ENCODE measurements at places on chromosomes 4 and X.

DNA sequence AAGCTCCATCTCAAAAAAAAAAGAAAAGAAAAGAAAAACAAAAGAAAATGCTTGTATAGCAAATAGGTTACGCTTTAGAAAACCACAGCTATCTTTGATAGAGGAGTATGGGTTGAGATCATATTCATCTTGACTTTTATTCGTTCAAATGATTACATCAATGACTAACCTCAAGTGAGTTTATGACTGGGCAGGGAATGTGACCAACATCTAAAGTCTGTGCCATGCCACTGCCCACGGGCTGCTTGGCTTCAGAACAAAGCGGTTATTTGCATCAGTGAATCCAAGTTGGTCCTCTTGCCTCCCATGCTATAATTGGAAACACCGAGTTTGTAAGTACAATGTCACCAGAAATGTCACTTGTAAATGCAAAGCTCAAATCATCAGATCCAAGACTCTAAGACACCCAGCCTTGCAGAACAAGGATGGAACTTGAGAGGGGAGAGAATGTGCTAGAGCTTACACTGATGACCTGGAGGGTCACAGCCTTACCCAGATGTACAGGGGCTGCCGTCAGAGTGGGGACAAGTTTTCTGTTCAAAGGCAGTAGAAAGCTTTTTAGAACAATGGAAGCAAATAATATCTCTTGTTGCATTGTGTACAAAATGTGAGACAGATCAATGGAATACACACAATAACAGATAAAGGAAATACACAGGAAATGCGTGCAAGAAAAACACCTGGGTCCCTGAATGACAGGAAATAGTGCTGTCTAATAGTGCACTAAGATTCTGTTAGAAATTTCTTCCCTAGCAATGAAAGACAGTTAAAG, 8.4 kb upstream of the OPN1LW start:
- no peak for DNase-seq

DNA sequence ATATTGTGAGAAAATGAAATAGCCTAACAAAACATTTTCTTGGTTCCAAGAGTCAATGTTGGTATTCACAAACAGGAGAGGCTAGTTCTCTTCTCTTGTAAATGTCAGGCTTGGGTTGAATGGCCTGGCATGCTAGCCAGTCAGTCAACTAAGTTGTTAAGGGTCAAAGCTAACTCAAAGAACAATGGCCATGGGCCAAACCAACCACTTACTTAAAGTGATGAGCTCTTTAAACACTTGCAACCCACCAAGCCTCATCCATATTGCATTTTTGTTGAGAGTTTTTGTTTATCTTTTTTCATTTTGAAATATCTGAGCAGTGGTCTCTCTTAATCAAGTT, 394.5 kb downstream of the RAB28 start:
- DNase-seq = no peak

DNA sequence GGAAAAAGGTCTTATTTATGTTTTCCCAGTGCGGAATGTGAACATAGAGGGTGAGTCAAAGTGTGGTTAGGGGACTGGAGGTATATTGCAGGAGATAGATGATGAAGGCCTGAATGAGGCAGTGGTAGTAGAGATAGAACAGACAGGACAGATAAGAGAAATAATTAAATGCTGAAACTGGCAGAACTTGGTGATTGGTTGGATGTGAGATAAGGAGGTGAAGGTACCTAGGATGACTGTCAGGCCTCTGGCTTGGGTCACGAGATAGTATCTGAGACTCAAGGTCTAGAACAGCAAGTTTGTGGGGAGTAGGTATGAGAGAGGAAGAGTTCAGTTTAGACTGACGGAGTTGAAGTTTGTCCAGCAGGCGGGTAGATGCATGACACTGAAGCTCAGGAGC, 3.5 kb downstream of the MND1 start:
- peak; percentile 45 for DNase-seq

DNA sequence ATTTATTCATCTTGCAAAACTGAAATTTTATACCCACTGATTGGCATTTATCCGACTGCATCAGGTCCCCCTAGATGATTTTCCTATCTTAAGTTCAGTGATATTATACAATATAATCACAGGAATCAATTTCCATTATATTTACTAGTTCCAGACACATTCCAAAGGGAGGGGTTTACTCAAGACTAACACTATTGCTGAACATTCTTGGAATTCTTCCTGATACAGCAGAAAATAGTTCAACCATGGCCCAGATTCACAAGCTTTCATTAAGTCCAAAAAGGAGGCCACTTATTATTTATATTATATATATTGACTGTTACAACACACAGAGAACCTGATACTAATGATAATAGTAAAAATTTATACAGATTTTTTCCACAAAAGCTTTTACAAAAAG, 2353.6 kb downstream of the PCDH7 start:
- no peak for DNase-seq

DNA sequence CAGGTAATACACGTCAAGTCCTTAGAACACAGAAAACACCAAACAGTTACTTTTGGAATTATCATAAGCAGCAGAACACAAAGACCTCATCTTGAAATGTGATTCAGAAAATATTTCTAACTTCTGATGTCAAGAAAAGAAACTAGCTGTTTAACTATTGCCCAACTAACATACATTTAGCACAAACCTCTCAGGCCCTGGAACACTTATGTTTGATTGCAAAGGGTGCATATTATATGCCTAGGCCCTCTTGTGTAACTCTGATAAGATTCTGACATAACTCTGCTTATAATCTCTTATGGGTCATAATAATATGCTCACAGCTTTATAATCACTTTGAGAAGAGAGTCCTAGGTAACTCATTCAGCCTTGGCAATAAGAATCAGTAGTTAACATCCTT, 62.6 kb downstream of the TBC1D9 start:
- DNase-seq = no peak

GRCh38 chrX:155065035-155065734, 5.8 kb downstream of the CMC4 start:
- DNase-seq = peak; percentile 43

- DNase-seq = no peak
These were observed 16.0 kb downstream of the TBCK start for GRCh38 chr4:106299977-106300376.

DNA sequence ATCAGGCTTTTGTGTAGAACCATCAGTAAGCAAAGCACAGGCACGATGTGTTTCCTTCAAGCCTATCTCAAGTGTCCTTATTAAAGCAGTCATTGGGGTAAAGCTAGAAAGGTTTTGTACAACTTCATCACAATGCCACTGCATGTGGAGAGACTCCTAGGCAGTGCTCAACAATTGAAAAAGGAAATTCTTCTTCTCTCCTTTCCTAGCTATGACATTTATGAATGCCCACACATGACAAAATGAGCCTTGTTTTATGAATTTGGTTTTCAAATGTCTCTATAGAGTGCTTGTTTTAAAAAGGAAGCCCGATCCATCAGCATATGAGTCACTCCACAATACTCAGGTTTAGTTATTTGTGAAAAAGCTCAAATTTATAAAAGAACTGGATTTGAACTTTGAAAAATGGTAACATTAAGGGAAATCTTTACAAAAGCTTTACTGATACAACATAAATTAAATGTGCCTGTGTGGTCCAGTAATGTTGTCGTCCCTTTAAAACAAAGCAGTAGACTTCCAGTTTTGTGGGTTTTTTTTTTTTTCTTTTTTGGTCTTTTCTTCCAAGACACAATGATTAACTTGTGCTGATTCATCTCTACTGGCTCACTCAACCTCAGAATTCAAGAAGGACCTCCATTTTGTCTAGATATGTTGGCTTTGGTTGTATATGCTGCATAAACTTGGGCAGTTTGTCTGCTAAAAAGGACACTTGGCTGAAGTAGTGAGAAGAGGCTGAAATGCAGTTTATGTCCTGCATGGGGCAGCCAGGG, 273.8 kb downstream of the GASK1B start:
- DNase-seq = no peak

- no peak for DNase-seq
These were observed 849.6 kb upstream of the INTU start for GRCh38 chr4:126783191-126783590.

- no peak for DNase-seq
These were observed 43.1 kb upstream of the CYP2U1 start for GRCh38 chr4:107888237-107888636.

DNA sequence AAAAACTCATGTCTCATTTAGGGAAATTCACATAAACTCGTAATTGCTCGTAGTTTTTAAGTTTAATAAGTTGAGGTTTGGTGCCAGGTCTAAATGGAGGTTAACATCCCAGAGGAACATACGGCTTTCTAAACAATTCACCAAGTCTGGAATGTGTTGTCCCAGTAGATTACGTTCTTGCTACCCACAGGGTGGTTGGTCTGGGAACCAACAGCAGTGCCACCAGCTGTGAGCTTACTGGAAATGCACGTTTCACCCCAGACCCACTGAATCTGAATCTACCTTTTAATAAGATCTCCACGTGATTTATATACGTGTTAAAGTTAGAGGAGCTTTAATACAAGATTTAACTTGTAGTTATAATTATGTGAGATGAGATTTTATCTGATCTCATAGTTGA, 134.3 kb downstream of the BMPR1B start:
- DNase-seq = no peak

GRCh38 chr4:105670684-105671083, 37.8 kb downstream of the INTS12 start:
- no peak for DNase-seq

DNA sequence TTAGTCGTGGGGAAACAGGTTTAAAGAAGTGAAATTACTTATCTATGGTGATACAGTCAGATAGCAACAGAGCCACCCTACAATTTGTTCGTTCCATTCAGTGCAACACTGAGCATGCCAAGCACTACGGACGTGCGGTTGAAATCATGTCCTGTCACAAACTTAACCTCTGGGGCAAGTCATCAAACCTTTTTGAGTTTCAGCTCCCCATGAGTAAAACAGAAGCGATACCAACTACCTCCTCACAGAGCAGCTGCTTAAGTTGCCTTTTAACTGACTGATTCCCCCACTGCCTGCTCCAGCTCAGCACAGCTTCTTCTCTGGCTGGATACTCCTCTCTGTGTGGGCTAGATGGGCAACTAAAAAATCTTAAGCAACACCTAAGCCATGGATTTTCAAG, 36.0 kb downstream of the LHFPL1 start:
- DNase-seq = no peak

GRCh38 chrX:149003863-149004660, 501.0 kb downstream of the IDS start:
- peak; percentile 0 for DNase-seq

DNA sequence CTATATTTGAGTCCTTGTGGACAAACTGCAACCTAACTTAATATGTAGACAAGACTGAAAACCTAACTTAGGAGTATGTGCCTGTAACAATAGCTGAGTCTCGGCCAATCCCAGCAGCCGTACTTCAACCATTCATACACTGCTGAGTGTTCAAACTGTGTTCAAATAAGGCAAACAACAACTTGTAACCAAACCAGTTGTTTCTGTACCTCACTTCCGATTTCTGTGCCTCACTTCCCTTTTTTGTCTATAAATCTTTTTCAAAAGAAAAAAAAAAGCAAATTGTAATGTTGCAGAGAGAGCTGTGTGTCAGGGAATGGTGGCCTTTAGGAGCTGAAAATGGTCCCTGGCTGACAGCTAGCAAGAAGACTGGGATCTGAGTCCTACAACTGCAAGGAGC, 46.0 kb downstream of the GEMIN8 start:
- no peak for DNase-seq

GRCh38 chrX:633985-634958, 3.7 kb downstream of the SHOX start:
- DNase-seq = no peak

DNA sequence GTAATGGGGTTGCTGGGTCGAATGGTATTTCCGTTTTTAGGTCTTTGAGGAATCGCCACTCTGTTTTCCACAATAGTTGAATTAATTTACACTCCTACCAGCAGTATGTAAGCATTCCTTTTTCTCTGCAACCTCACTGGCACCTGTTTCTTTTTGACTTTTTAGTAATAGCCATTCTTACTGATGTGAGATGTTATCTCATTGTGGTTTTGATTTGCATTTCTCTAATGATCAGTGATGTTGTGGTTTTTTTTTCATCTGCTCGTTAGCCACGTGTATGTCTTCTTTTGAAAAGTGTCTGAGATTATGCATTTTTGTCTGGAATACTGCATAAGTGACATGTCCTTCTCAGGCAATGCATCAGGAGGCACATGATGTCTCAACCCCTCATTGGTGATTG, 28.8 kb downstream of the REPS2 start:
- no peak for DNase-seq

GRCh38 chr4:34039766-34040165, 2204.5 kb downstream of the ARAP2 start:
- no peak for DNase-seq

GRCh38 chrX:7266288-7266687, 118.3 kb upstream of the PUDP start:
- no peak for DNase-seq

DNA sequence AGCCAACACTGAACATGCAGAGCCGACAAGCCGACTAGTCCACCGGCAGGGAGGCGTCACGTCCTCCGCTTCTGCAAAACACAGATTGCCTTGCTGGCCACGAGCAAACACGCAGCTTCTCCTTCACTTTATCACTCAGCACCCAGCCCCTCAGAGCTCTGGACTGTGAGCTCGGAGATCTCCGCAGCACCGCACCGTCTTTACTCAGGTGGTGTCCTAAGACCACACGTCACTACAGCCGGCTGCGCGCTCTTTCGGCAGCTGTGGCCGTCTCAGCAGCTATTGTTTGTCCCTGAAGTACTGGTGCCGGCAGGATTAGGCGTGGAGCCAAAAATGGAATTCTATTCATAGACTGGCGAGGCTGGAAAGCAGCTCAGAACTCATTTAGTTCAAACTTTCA, 72.0 kb downstream of the FAT1 start:
- DNase-seq = no peak

- DNase-seq = no peak
These were observed 32.1 kb downstream of the IRF2 start for GRCh38 chr4:184442314-184442635.

DNA sequence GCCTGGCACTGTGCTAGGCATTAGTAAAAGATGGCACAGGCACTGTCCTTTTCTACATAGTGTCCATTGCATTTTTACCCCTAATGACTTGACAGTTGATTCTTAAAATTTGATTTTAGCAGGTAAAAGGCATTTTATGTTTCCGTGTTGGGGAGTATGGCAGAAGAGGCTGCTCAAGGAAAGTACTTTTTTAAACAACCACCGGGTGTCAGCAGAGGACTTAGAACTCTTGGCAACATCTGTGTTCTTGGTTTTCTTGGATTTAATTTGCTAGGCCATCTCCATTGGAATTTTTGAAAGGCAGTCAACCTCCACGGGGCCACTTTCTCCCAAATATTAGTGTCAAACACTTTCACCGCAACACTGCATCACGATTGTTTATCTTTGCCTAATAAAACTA, 102.9 kb downstream of the TSPAN7 start:
- DNase-seq = peak; percentile 48

GRCh38 chr4:187268940-187269339, 545.3 kb upstream of the FAT1 start:
- DNase-seq = peak; percentile 96

DNA sequence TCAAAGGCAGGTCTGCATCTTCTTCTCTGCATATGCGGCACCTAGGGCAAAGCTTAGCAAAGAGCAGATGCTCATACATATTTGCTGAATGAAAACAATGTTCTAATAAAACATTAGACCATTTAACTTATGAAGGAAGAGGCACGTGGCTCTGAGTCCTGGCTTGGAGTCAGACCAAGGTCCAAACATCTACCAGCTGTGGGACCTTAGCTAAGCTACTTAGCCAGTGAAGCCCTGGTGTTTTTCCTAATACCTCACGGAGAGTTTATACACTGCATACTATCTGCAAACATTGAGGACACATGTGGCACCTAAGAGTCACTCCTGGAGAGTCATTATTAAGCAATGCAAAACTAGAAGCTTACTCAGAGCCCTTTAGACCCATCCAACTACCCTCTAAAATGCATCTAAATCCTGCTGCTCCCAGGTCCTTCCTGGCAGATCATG, 9.0 kb downstream of the PDGFC start:
- peak; percentile 89 for DNase-seq

All from mesenchymal stem cell (in vitro differentiated cells and primary cell).